Stimulated activated CD4-positive, alpha-beta T cell treated with anti-CD3 and anti-CD28 coated beads, Interleukin-4, amount 100 ng/mL, for 48 hours (primary cell): ENCODE measurements at places on chromosomes 1 and 21.

DNA sequence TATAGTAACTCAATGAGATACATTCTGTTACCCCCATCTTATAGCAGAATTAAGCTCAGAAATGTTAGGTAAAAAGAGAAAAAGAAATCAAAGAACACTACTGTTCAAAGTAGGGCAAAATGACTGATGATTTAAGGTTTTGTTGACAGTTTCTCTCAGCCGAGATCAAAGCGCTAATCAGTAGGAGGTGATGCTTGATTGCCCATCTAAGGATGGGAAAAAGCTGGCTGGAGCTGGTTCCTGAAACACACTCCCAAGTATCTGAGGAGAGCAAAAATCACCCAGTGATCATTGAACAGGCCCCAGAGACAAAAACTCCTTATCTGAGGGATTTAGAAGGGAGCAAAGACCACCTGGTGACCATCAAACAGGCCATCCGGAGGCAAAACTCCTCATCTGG, 64.5 kb upstream of the CSF1 start:
- DNase-seq, result no peak

- no peak for DNase-seq
These were observed 42.5 kb downstream of the LUZP1 start for GRCh38 chr1:23126200-23126599.

- DNase-seq, result no peak
These were observed 92.6 kb downstream of the ZNF281 start for GRCh38 chr1:200317236-200317635.

GRCh38 chr1:203065191-203065590, 20.6 kb downstream of the MYOG start:
- DNase-seq, result no peak

DNA sequence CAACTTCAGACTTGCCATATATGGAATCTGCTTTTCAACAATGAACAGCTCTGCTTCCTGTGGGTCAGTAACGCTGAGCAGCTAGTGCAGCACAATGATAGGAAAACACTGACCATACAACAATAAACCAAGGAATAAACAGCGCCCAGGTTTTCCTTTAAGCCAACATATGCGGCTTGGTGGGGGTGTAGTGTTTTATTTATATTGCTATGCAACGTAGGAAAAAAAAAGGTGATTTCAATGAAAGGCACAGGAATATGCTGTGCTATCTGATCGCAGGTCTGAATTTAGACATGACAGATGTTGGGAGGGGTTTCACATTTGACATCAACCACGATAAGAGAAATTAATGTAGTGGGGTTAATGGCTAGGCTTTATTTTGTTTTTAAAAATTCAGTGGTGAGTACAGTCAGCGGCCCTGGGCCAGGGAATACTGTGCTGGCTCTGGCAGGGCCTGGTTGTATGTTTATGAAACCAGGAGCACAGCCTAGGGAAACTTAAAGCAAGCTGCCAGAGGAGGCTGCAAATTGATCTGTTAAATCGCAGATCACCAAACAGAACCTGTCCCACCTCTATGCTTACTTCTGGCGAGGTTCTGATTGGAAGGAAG, 4.3 kb downstream of the TSPAN2 start:
- no peak for DNase-seq

- no peak for DNase-seq
These were observed 85.7 kb downstream of the NRDC start for GRCh38 chr1:51792864-51793263.
